ENCODE measurements at places on chromosomes 7 and 10.

DNA sequence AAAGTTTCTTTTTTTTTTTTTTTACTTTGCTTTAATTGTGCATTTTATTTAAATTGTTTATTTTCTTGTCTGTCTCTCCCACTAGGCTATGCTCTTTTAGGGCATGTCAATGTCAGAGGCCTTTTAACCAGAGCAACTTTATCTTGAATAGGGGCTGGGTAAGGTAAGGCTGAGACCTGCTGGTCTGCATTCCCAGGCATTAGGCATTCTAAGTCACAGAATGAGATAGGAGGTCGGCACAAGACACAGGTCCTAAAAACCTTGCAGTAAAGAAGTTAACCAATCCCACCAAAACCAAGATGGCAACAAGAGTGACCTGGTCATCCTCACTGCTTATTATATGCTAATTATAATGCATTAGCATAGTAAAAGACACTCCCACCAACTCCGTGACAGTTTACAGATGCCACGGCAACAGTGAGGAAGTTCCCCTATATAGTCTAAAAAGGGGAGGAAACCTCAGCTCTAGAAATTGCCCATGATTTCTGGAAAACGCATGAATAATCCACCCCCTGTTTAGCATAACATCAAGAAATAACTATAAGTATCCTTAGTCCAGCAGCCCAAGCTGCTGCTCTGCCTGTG lies 47.0 kb upstream of the FRMD4A start:
- no peak for DNase-seq

- DNase-seq = no peak
Observed at GRCh38 chr7:151693140-151693539, 173.4 kb upstream of the RHEB start.

- DNase-seq = no peak
Observed at GRCh38 chr7:143900230-143900766, 1.7 kb downstream of the TCAF1 start.

DNA sequence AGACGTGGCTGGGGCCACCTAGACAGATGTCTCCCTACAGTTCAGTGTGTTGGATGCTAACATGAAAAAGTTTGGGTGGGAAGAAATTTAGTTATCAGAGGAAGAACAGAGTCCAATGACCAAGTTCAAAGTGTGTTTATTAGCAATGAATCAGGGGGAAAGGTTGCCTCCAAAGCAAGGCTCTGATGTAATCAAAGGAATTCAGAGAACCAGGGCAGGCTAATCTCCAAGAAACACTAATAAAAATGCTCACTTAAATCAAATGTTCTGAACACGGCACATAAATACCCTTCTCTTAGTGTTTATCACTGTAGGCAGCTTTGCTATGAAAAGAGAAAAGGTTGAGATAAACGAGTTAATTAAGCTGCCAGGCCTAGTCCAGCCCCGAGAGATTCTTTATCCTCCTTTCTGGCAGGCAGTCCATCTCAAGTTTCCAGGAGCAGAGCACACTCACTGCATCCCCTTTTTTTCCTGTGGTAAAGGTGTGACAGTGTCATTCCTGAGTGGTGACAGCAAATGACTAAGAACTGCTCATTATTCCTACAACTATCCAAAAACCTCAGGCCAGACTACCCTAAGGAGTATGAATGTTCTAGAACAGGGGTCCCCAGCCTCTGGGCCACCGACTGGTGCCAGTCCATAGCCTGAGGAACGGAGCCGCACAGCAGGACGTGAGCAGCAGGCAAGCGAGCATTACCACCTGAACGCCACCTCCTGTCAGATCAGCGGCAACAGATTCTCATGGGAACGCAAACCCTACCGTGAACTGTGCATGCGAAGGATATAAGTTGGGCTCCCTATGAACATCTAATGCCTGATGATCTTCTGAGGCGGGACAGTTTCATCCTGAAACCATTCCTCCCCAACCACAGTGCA lies 66.9 kb upstream of the FHIP2A start:
- DNase-seq = no peak

DNA sequence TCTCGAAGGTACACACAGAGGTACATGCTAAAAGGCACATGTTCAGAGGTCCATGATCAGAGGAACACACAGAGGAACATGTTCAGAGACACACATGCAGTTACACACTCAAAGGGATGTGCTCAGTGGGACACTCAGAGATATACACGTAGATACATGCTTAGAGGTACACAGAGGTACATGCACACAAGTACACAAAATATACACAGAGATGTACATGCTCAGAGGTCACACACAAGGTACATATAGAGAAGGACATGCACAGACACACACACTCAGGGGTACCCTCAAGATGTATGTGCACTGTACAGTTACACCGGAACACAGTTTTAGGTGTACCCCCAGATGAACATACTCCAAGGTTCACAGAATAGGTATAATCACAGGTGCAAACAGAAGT lies 18.8 kb downstream of the NPC1L1 start:
- DNase-seq = no peak

GRCh38 chr10:133274751-133275683 lies 1.7 kb downstream of the ADAM8 start:
- no peak for DNase-seq

DNA sequence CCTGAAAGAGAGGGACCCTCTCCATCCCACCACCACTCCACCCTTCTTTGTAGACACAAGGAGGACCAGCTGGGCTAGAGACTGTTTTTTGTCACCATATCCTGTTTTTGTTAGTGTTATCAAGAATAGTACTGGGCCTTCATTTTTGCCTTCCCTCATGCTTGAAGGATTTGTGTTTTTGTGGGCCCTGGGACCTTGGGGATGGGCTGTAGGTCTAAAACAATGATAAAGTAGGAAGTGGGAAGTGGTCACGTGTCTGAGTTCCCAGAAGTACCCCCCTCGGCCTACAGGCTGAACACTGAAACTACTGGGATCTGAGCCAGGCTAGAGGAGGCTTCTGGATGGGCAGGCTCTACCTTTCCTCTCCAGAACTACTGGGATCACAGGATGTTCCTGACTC lies 8.9 kb downstream of the AGFG2 start:
- DNase-seq = no peak

- no peak for DNase-seq
Observed at GRCh38 chr10:67971311-67971710, 86.9 kb downstream of the SIRT1 start.

All from progenitor cell of endocrine pancreas (in vitro differentiated cells).